Smooth muscle cell of the brain vasculature (primary cell): ENCODE measurements at places on chromosomes 3 and 15.

DNA sequence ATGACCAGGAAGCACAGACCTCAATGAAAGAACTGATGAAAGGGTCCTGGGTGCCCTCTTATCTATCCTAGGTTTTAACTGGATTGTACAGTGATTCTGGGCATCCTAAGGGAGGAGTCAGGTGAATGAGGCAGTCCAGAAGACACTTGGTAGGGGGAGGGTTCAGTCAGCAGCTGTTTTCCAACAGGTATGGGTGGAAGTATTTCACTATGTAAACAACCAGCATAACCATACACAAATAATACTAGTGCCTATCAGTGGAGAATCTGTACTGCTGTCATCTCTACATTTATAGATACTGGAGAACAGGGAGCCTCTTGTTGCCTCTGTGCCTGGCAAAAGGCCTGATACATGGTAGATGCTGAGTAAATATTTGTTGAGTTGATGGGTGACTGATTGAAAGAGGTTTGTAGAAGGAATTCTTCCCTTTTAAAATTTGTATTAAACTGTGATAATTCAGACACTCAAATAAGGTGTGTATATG lies 328.5 kb downstream of the RBMS3 start:
- no peak for DNase-seq

DNA sequence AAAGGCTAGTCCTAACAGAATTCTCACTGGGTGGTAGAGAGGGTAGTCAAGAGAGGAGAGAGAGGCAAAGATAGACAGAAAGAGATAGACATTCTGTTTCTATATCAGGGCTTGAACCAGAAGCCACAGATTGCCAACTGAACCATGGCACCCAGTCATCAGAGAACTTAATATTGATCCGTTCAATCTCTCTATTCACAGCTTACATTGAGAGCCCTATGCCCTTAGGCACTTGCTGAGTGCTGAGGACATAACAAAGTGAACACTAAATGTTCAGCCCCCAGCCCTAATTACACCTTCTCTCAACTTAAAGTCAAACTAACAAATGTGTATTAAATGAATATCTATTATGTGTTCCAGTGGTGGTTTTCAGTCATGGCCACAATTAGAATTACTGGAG lies 124.1 kb downstream of the FILIP1L start:
- DNase-seq: no peak

GRCh38 chr3:149077628-149078027 lies 8.7 kb downstream of the HLTF start:
- no peak for DNase-seq

DNA sequence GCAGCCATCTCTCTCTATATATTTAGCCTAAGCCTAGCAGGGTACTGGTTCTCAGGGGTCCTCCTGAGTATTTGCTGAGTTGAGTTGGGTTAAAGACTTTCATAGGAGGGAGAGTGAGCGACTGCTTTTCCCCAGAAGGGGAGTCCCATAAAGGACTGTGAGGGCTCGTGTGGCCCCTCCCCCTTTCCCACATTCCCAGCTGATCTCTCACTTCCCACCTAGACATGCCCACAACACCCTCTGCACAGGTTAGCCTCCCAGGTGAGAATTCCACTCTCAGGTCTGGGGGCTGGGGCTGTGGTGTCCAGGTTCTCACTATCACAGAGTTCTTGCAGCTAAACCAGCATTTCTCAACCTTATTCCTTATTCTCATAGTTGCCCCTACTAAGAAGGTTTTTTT lies 15.8 kb downstream of the EPHB1 start:
- no peak for DNase-seq

DNA sequence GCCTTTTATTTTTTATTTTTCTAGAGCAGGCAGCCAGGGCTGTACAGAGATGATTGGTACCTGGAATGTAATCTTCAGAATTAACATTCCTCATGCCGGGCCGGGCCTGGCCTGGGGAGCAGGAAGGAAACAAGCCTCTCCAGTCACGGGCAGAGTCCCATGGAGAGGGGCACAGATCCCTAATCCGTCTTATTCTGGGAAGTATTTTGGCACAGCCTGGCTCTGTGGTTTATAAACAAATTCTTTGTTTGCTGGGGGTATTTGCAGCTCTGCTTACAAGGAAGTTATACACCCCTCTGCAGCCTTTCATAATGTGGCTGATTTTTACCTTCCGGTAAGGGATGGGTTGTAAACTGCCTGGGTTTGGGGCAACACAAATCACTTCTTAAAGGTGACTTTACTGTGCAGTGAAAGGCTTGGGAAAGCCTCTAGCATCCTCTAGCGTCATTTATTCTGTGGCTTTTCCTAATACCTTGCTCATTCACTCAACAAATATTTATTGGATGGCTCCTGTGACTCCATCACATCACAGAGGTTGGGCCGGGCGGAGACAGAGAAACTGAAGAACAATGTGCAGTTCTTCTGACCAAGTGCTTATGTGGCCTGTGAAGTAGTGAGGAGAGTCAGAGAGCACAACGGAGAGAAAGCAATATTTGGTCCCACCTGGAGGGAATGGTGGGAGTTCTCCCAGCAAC lies 2.7 kb downstream of the SLC6A20 start:
- DNase-seq: no peak
